ENCODE measurements at places on chromosomes 16 and 17.

- DNase-seq, result no peak
Measured at GRCh38 chr16:67923414-67924116, 8.1 kb downstream of the CTRL start.

GRCh38 chr16:56930486-56931270 lies 1.3 kb upstream of the HERPUD1 start:
- DNase-seq, result no peak

DNA sequence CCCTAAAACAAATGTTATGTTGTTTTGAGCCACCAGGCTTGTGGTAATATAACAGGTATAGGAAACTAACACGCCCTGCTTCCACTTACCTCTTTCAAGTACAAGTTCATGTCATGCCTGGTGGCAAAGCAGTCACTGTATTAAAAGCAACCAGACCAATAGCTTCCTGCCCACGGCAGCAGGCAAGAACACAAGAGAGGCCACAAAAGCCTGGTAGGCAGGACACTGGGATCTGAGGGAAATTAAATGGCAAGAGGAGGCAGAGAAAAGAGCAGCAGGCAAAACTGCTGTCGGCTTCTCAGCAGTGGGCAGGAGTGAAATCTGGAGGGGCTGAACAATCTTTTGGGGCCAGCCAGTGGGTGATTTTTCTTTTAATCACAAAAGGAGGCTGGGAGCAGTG lies 2.2 kb downstream of the CYTH1 start:
- no peak for DNase-seq

DNA sequence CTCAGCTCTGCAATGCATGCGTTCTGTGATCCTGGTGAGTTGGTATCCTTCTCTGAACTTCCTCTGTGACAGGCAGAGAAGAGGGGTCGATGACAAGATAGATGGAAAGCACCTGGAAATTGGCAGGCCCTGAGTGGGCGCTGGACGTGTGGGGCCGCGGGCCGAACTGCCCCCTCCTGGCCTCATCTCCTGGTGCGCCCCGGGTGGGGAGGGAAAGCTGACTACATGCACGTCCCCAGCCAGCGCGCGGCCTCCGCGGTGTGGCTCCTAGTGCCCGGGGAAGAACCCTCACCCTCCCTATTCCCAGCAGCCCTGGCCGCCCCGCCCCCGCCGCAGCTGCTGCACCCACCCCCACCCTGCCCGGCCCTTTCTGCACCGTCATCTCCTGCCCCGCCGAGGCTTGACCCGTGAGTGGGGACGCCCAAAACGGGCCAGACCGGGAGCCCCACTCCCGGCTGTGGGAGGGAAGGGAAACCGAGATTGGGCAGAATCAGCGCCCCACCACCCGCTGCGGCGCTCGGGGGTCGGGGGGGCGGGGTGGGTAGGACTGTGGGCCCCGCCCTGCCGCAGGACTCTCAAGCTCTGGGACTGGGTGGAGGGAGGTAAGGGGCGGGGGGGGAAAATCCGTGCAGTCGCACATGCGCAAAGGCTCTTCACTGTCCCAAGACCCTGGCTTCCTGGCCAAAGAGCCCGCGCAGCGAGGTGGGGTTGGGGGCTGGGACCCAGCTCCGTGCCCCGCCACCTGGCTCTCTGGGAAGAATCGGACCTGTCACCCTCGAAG lies at the start of gene NOL3:
Gene NOL3, plus strand, starts transcription at position 371 of the 781 bp plus-strand sequence.
- peak; percentile 55 for DNase-seq

DNA sequence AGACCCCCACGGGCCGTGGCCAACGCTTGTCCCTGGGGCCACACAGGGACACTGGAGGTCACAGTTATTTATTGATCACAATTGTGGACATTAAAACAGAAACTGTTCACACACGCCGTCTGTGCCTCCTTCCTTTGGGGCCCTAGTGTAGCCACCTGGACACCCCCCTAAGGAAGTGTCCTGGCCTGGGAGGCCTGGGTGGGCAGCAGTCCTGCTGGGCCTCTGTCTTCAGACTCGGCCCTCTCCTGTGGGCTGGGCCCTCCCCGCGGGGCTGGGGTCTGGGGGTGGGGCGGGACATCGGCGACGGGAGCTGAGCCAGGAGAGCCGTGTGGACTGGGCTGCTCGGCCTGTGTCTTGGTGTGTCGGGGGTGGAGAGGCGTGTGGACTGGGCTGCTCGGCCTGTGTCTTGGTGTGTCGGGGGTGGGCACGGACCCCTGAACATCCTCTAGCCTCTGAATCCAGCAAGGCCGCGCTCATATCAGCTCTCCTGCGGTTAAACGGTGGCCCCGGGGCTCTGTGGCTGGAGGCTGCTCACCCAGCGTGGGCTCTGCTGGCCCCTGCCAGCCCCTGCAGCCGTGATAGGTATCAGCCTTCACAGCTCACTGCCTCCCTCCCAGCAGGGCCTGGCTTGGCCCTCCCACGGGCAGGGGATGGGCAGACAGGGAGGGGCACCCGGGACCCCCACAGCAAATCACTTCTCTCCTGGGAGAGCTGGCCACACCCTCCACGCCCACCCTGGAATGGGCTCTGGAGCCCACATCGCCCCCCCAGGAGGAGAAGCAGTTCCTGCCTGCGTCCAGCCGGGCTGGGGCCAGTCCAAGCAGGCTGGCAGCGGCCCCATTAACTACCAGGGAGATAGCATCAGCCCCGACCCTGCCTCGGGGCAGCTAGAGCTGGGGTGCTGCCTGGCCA lies 1.1 kb upstream of the NHLRC4 start:
- DNase-seq, result no peak

GRCh38 chr17:7992924-7993323 lies 9.5 kb upstream of the GUCY2D start:
- no peak for DNase-seq

- DNase-seq, result no peak
Measured at GRCh38 chr17:45223539-45224528, 2.1 kb downstream of the FMNL1 start.

DNA sequence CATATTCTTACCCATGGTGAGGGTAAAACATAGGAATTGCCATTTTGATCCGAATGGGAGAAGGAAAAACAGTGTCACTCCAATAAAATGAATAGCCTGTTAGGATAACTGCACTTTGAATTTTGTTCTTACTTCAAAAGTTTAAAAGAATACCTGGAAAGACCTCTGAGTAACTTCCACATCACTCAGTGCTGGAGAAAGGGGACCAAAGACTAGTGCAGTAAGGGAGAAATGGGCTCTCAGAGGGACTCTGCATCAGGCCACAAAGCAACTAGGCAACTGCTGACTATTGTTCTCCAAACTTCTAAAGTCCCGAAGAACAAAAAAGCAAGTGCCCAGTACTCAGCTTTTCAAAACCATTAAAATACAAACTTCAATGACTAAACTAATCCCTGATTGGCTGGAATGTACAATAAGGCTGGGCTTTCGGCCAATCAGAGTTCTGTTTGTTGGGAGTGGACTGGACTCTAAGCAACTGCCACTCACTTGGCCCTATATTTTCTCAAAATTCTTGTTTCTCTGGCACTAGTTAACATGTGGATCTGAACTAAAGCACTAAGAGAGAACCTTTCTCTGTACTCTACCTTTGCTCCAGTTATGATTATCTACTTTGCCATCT lies 6.2 kb downstream of the DNAJC7 start:
- DNase-seq, result no peak

- DNase-seq, result no peak
Measured at GRCh38 chr17:44014133-44014436, 678 bp downstream of the TMEM101 start.

DNA sequence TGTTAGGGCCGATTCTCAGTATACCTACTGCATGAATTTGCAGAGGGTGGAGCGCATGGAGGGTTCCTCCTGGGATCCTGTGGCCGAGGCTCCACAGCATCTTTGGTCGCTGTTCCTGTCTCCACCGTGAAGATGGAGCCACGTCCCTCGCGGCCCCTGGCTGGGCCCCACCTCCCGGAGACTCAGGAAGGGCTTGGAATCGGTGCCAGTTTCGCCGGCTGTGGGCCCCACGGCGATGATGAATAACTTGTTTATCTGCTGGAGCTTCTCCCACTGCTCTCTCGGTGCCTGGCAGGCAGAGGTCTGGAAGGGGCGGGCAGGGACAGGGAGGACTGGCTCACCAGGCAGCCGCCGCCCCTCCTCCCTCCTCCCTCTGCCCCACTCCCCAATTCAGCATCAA lies 8.1 kb downstream of the SLC5A11 start:
- DNase-seq, result no peak

DNA sequence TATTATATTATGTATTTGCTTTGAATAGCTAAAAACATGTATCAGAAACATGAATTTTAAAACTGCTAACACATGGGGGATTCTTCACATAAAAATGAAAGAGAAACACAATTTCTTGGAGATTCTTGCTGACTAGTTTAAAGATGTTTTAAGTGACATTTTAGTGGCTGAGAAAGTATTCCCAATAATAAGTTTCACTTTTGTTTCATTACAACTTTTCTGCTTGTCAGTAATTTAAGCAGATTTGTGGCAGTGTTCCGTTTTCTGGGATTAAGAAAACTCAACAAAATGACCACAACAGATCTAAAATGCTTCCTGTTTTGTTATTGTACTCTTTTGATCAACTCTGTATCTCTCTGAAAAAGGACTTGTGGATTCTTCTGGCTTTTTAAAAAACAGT lies 75.9 kb downstream of the NLK start:
- DNase-seq, result no peak

DNA sequence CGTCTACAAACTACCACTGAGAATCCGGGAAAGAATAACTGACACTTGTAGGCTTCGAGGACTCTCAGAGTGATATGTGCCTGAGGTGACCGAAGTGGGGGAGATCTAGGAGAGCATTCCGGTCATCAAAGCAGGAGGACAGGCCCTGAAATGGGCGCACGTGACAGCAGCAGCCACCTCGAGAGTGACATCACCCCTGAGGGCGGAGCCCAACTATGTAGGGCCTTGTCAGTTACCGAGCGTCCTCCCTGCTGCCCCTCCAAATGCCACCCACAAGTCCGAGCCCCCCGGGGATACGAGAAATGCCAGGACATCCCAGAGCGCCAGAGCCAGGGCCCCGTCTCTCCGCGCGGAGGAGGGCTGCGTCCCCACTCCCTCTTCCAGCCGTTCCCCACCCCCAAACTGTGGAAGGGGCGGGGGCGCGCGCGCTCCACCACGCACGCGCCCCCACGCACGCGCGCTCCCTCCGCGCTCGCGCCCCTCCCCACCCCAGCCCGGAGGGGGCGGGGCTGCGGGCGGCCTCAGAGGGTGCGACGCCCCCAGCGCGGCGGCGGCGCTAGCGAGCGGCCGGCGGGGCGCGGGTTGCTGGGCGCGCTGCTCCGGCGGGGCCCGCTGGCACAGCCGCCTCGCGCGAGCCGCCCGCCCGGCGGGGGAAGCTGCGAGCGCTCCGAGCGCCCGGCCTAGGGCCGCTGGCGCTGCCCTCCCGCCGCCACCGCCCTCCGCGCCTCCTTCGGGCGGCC lies at the start of gene TANC2:
Gene TANC2, plus strand, starts transcription at position 550 of the 740 bp plus-strand sequence. CDS start 43,325 bp downstream, outside the sequence.
- DNase-seq, result peak; percentile 44

- no peak for DNase-seq
Measured at GRCh38 chr16:21075252-21075651, 75.4 kb downstream of the DNAH3 start.

GRCh38 chr17:73584049-73584448 lies 60.2 kb downstream of the SDK2 start:
- DNase-seq, result no peak

- no peak for DNase-seq
Measured at GRCh38 chr16:10156099-10156498, 26.1 kb downstream of the GRIN2A start.

DNA sequence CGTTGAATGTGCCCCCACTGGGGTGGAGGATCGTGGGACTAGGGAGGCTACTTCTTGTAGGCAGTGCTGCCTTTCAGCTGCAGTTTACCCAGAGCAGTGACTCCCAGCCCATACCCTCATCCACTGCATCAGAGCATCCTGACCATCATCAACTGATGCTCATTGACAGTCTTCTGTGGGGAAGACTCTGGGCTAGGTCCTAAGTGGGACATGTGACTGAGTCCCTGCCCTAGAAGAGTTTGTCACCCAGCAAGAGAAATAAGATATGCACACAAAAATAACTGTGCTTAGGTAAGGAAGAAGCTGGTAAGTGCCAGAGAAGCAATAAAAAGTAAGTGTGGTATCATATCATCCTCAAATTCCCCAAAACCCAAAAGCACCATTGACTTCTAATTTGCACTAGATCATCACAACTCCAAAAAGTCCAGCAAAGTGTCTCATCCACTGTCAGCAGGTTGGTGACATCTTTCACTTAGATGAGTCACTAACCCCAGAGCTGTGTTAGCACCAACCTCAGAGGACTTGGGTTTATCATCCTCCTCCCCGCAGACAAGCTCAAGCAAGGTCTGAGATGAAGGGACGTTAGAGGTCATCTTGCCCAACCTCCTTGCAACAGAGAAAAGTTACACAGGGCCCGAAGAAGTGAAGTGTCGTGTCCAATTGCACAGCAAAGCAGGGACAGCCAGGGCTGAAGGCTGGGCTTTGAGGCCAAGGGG lies 99.0 kb downstream of the CCDC182 start:
- DNase-seq, result no peak

DNA sequence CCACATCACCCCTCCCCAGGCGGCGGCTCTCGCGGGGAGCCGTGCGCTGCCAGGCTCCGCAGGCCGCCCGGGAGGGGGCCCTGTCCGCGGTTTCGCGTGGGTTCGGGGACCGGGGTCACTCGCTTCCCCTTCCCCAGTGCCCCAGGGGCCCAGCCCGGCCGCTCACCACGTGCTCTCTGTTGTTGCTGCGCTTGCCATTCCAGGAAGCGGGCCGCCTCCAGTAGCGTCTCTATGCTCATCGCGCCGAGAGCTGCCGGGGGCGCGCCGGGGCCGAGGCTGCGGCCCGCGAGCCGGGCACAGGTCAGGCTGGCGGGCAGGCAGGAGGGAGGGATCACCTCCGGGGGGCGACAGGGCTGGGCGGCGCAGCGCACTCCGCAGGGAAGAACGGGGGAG lies 390 bp downstream of the MNT start:
- DNase-seq, result no peak

- peak; percentile 63 for DNase-seq
Measured at GRCh38 chr16:68445458-68445857, 2.9 kb downstream of the SMPD3 start.

DNA sequence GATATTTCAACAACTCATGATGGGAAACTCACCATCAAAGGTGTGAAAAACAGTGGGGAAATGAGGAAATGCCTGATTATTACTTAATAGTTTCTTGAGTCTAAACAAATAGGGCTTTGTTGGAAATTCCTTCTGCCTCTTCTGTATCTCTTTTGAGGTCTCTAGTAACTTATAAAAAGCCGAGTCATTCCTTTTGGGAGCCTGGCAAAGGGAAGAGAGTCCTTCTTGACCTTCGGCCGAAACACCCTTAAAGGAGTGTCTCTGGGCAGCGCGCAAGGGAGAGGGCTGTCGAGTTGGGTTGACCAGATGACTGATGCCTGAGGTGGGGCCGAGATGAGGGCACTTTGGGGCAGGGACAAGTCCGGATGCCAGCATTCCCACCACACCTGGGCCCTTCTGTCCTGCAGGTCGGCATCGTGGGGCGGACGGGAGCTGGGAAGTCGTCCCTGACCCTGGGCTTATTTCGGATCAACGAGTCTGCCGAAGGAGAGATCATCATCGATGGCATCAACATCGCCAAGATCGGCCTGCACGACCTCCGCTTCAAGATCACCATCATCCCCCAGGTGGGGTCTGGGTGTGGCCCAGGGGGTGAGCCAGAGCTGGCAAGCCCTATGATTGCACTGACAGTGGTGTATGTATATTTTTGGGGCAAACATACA lies 89.2 kb downstream of the ABCC6 start:
- no peak for DNase-seq

- DNase-seq, result no peak
Measured at GRCh38 chr17:78330570-78331224, 29.2 kb downstream of the SOCS3 start.

GRCh38 chr17:73534209-73534909 lies 109.9 kb downstream of the SDK2 start:
- no peak for DNase-seq

GRCh38 chr17:56152874-56153602 lies at the start of gene ANKFN1:
ANKFN1 (plus strand) TSS chr17:56153475; CDS start chr17:56212668, 59,193 bp downstream.
- no peak for DNase-seq
